ENCODE measurements at places on chromosomes 11 and 22. TPM values are rescaled to one million over a fixed set of nuclear protein-coding genes. Genes with fewer than 3 reads are reported as not detected.

GRCh38 chr11:68383976-68384501 is 71.6 kb downstream of the LRP5 start:
- DNase-seq = peak; percentile 86
- no peak overlapping the region for H3K27ac ChIP-seq
- no peaks in the 10 kb centered on the region for H3K36me3 ChIP-seq
- no peaks in the 10 kb centered on the region for H3K27me3 ChIP-seq
- H3K4me3 ChIP-seq = no peak overlapping the region
- no peaks in the 10 kb centered on the region for H3K4me1 ChIP-seq

DNA sequence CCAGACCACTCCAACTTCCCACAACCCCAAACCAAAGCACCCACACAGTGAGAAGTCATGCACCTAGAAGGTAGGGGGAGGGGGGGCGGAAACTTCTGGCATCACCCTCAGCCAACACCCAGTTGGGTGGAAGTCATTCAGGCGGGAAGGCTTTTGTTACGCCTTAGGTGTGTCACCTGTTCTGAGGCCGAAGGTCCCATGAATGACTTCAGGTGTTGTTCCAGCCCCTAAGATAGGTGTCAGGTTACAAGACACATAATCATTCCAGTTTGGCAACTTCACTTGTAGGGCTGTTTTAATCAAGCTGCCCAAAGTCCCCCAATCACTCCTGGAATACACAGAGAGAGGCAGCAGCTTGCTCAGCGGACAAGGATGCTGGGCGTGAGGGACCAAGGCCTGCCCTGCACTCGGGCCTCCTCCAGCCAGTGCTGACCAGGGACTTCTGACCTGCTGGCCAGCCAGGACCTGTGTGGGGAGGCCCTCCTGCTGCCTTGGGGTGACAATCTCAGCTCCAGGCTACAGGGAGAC is at the start of gene TMPRSS4:
TSS of gene TMPRSS4 (plus strand) at position 325 of the 528 bp plus-strand sequence. CDS start 225 bp downstream, outside the sequence.
- H3K27ac ChIP-seq = no peak within 1 kb of the TSS
- H3K36me3 ChIP-seq = no peaks in the 10 kb centered on the region
- H3K4me1 ChIP-seq = peaks cover 8% of the 10 kb centered on the region
- H3K4me3 ChIP-seq = no peak within 1 kb of the TSS
- DNase-seq = peak; percentile 79
- H3K27me3 ChIP-seq = no peaks in the 10 kb centered on the region

GRCh38 chr22:25765016-25765367 is 23.0 kb downstream of the MYO18B start:
- H3K36me3 ChIP-seq = no peaks in the 10 kb centered on the region
- H3K27me3 ChIP-seq = no peaks in the 10 kb centered on the region
- no peak overlapping the region for H3K27ac ChIP-seq
- DNase-seq = no peak

GRCh38 chr11:80082406-80082805 is 641.6 kb upstream of the TENM4 start:
- H3K27me3 ChIP-seq = no peaks in the 10 kb centered on the region
- no peaks in the 10 kb centered on the region for H3K4me1 ChIP-seq
- no peak for DNase-seq
- no peak overlapping the region for H3K4me3 ChIP-seq
- H3K27ac ChIP-seq = no peak overlapping the region
- no peaks in the 10 kb centered on the region for H3K36me3 ChIP-seq

- H3K27ac ChIP-seq = 0 out of 2 replicates have a peak overlapping the region, but pooled peaks have one; percentile 53
- H3K4me3 ChIP-seq = no peak overlapping the region
- DNase-seq = no peak
- peaks cover 54% of the 10 kb centered on the region for H3K4me1 ChIP-seq
Observed at GRCh38 chr11:47511917-47512316, 41.0 kb downstream of the CELF1 start.

MOGAT2 gene
- polyA plus RNA-seq = not detected

DNA sequence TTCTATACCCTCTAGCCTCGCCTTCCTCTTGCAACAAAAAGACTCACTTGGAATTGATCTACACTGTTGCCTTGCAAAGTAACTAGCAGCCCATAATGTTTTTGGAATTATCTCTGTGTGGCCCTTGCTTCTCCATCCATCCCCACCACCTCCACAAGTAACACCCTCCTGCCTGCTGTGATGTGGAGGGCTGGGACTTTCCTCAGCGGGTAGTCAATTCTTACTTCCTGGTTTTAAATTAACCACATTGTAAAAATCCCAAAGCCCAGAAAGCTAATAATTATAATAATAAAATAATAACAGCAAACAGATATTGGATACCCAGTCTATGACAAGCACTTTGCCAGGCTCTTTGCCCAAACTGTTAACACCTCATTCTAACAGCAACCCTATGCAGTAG is 40.8 kb upstream of the GALNT18 start:
- H3K36me3 ChIP-seq = no peaks in the 10 kb centered on the region
- peaks cover 15% of the 10 kb centered on the region for H3K4me1 ChIP-seq
- no peak overlapping the region for H3K27ac ChIP-seq
- no peak overlapping the region for H3K4me3 ChIP-seq
- no peaks in the 10 kb centered on the region for H3K27me3 ChIP-seq
- no peak for DNase-seq

UPB1 gene
- 0.14 TPM for polyA plus RNA-seq

GRCh38 chr11:75810637-75811390 is 4.2 kb upstream of the UVRAG start:
- H3K4me3 ChIP-seq = no peak overlapping the region
- H3K4me1 ChIP-seq = peaks cover 7% of the 10 kb centered on the region
- no peaks in the 10 kb centered on the region for H3K27me3 ChIP-seq

- H3K36me3 ChIP-seq = no peaks in the 10 kb centered on the region
- H3K27ac ChIP-seq = no peak overlapping the region
- H3K27me3 ChIP-seq = peaks cover 7% of the 10 kb centered on the region
- DNase-seq = no peak
- H3K4me3 ChIP-seq = no peak overlapping the region
Observed at GRCh38 chr11:64238076-64238475, 2.8 kb upstream of the FKBP2 start.

DNA sequence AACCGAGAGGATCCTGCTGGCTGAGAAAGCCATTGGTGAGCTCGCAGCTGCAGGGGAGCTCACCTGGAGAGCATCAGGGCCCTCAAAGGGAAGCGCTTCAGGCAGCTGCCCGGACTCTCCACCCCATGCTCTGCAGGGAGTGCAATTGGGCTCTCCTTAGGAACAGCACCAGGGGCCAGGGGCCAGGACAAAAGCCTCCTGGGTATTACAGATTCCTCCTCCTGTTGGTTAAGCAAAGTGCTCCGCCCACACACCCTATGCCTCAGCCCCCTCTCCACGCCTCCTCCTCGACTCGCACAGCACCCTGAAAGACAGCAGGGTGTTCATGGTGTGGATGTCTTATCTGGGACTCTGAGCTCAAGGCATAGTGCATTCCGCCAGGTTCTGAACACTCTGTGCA is 139.9 kb downstream of the SHANK2 start:
- 0 out of 2 replicates have a peak, but pooled peaks cover 7% of the 10 kb centered on the region for H3K36me3 ChIP-seq
- H3K4me3 ChIP-seq = no peak overlapping the region
- no peaks in the 10 kb centered on the region for H3K4me1 ChIP-seq
- no peaks in the 10 kb centered on the region for H3K27me3 ChIP-seq

SCARF2 gene
- polyA plus RNA-seq = 2.2 TPM

GRCh38 chr11:46149342-46149741 is 28.1 kb upstream of the PHF21A start:
- H3K36me3 ChIP-seq = no peaks in the 10 kb centered on the region
- H3K27ac ChIP-seq = no peak overlapping the region
- no peaks in the 10 kb centered on the region for H3K27me3 ChIP-seq

- DNase-seq = no peak
- no peaks in the 10 kb centered on the region for H3K27me3 ChIP-seq
- H3K4me3 ChIP-seq = no peak overlapping the region
- H3K4me1 ChIP-seq = peaks cover 13% of the 10 kb centered on the region
- H3K36me3 ChIP-seq = no peaks in the 10 kb centered on the region
Observed at GRCh38 chr11:112806876-112807275, 154.3 kb upstream of the NCAM1 start.

DNA sequence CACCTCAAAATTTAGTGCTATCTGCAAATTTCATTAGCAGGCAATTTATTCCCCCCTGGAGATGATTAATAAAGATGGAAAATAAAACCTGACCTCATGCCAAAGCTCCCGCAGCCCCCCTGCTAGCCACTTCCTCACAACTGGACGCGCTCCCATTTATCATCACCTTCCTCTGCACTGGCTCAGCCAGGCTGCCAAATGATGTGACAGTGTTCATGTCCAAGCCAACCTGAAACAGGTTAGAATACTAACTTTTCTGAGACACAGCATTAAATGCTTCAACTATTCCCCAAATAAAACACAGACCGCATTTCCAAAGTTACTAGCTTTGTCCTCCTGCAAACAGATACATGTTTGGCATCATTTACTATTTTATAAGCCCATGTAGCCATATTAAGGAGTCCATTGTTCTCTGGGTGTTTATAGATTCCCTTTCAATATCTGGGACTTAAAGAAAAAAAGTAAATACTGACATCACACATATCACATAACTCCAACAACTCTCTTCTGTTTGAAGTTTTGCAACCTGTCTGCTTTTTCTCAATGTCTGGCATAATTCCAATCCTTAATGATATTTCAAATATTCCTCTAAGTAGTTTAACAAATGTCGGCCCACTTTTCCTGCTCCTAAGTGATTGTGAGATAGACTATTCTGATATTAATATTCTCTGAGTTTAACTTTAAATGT is 829.7 kb upstream of the FAT3 start:
- H3K4me1 ChIP-seq = no peaks in the 10 kb centered on the region
- H3K36me3 ChIP-seq = no peaks in the 10 kb centered on the region
- H3K27ac ChIP-seq = no peak overlapping the region
- no peak overlapping the region for H3K4me3 ChIP-seq
- no peaks in the 10 kb centered on the region for H3K27me3 ChIP-seq
- DNase-seq = no peak

THY1 gene
- 461 TPM for polyA plus RNA-seq

DNA sequence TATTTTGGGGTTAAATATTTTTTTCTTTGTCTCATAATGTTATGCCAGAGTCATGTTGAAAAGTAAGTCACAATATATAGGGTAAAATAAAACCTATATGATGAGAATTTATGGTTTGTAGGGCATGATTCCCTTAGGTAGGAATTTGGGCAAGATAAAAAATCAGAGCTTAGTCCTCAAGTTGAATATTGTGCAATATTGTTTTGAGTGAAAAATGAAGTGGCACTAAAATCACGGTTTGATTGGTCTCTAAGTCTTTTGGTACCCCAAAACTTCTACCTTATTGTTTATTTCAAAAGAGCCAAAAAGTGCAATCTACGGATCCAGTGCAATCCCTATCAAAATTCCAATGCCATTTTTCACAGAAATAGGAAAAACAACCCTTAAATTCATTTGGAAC is 1.6 kb upstream of the MRPL16 start:
- DNase-seq = no peak
- no peak overlapping the region for H3K4me3 ChIP-seq
- H3K27ac ChIP-seq = no peak overlapping the region
- H3K36me3 ChIP-seq = peaks cover 16% of the 10 kb centered on the region

- peaks cover 5% of the 10 kb centered on the region for H3K36me3 ChIP-seq
- no peak overlapping the region for H3K27ac ChIP-seq
- peak; percentile 73 for DNase-seq
Observed at GRCh38 chr22:45552580-45553350, 50.1 kb downstream of the FBLN1 start.

GRCh38 chr11:60396382-60396781 is at the start of gene MS4A14:
MS4A14 (plus strand) TSS chr11:60396459; CDS start chr11:60396579, 120 bp downstream.
- 0 out of 2 replicates have a peak, but pooled peaks cover 1% of the 10 kb centered on the region for H3K36me3 ChIP-seq
- H3K27me3 ChIP-seq = no peaks in the 10 kb centered on the region
- H3K4me1 ChIP-seq = no peaks in the 10 kb centered on the region

GRCh38 chr22:30205281-30206115 is 41.1 kb downstream of the LIF start:
- no peaks in the 10 kb centered on the region for H3K27me3 ChIP-seq
- H3K4me3 ChIP-seq = no peak overlapping the region
- 0 out of 2 replicates have a peak overlapping the region, but pooled peaks have one; percentile 50 for H3K27ac ChIP-seq
- H3K4me1 ChIP-seq = peaks cover 3% of the 10 kb centered on the region
- no peak for DNase-seq
- H3K36me3 ChIP-seq = no peaks in the 10 kb centered on the region

DNA sequence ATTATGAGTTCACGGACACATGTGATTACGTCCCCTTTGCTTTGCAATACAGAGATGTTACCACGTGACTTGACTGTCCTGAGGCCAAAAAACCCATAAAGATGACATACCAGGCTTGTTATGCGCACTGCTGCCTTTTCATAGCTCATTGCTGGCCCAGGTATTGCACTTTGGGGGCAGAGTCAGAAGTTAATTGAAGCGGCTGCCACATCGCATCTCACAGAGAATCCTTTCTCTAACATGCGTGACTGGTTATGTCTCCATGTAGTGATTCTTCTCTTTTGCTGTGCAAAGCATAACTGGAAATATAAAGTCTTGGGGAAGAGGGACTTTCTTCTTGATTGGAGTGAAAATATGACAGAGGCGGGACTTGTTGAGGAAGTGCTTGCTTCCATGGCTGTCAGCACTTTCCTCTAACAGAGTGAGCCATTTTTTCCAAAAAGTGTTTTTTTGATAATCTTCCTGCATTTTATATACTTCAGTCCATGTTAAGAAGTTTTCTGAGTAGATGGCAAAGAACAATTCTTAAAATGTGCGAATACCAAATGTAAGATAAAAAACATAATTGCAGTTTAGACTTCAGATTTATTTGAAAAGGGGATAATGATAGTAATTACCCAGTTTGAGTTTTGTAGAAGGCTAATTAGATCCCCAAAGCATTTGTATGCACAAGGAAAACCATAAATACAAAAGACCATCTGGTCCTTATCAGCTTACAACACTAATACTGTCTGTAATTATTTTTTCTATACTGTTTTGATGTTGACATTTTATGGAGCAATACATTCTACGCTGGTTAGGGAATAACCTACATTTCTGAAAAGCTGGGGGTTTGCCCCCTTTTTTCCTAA is 324.6 kb upstream of the MTNR1B start:
- no peaks in the 10 kb centered on the region for H3K4me1 ChIP-seq
- H3K27me3 ChIP-seq = no peaks in the 10 kb centered on the region
- no peaks in the 10 kb centered on the region for H3K36me3 ChIP-seq
- H3K4me3 ChIP-seq = no peak overlapping the region
- no peak for DNase-seq
- H3K27ac ChIP-seq = no peak overlapping the region

FAM89B gene
- polyA plus RNA-seq = 13.0 TPM
